ENCODE measurements at places on chromosomes 1 and 21.

DNA sequence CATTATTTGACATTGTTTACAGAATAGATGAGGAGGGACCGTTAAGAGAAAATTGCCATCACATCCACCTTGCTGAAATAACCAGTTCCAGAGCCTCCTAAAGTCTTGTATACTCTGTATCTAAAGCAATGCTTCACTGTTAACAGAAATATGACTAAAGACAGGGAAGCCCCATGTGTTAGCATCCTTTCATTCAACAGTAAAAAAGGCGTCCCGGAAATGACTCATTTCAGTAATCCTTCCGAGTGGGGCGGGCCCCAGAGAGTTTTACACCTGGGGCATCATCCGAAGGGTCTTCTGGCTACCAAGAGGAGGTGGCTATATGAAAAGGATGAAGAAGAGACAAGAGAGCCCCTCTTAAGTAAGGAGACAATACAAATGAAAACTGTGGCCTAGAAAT is 227.2 kb downstream of the SLC45A1 start:
- DNase-seq: no peak

DNA sequence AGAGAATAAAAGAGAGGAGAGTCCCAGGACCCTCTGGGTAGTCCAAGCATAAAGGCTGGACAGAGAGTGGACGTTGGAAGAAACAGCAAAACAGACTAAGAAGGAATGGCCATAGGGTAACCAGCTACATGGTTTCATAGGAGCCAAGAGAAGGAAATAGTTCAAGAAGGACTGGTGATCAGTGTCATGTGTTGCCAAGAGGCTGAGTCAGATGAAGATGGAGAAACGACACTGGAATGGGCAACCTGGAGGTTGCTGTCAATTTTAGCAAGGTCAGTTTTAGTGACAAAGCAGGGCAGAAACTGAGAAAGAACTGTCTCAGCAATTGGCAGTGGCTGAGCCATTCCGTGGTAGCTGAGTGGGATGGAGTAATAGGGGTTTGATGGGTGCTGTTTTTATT is 41.4 kb downstream of the HMGB4 start:
- DNase-seq: no peak

DNA sequence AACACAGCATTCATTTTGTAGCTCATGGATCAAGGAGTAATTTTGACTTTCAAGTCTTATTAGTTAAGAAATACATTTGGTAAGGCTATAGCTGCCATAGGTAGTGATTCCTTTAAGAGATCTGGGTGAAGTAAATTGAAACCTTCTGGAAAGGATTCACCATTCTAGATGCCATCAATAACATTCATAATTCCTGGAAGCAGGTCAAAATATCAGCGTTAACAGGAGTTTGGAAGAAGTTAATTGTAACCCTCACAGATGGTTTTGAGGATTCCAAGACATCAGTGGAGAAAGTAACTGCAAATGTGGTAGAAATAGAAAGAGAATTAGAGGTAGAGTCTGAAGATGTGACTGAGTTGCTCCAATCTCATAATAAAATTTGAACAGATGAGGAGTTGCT is 216.6 kb downstream of the GREM2 start:
- no peak for DNase-seq

- no peak for DNase-seq
Measured at GRCh38 chr21:46145159-46145839, 10.1 kb downstream of the FTCD start.

DNA sequence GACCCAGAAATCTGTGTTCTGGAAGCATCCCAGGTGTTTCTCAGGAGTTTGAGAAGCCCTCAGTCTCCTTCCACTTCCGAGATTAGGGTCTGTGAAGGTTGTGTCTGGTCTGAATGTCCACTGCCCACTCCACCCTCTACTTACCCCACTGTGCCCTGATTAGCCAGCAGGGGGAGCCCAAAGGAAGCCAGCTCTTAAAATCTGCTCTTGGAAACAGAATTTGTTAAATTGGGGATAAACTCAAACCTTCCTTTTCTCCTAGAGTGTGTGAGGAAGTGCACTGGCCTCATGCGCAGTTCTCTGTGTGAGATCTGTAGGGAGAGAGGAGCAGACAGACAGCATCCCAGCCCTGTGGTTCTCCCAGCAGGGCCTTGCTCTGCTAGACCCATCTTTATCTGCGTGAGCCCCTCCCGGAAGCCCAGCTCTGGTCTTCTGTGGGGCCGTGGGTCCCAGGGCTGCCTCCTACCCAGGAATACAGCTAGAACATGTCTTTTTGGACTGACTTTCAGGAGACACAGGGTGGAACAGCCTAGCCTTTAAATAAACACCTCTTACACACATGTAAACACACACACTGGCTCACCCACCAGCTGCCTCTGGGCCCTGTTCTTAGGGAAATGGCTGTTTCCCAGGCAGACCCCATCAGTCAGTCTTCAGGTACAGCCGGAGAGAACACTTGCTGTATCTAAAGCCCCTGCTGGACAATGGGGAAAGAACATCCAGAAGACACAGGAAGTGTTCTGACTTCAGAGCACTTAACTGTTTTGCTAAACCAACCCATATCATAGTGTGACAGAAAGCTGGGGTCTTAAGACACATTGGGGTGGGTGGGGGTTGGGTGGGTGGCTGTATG is 52.2 kb downstream of the SMYD2 start:
- DNase-seq: peak; percentile 40

GRCh38 chr1:225446981-225447615 is 19.3 kb upstream of the LBR start:
- DNase-seq: no peak

GRCh38 chr1:7234471-7234755 is 449.2 kb downstream of the CAMTA1 start:
- DNase-seq: no peak

GRCh38 chr21:30268608-30269197 is 14.0 kb downstream of the KRTAP24-1 start:
- DNase-seq: no peak

GRCh38 chr1:161190962-161191521 is 7.8 kb downstream of the ADAMTS4 start:
- no peak for DNase-seq

GRCh38 chr1:116572771-116573430 is 2.1 kb upstream of the CD58 start:
- DNase-seq: no peak

DNA sequence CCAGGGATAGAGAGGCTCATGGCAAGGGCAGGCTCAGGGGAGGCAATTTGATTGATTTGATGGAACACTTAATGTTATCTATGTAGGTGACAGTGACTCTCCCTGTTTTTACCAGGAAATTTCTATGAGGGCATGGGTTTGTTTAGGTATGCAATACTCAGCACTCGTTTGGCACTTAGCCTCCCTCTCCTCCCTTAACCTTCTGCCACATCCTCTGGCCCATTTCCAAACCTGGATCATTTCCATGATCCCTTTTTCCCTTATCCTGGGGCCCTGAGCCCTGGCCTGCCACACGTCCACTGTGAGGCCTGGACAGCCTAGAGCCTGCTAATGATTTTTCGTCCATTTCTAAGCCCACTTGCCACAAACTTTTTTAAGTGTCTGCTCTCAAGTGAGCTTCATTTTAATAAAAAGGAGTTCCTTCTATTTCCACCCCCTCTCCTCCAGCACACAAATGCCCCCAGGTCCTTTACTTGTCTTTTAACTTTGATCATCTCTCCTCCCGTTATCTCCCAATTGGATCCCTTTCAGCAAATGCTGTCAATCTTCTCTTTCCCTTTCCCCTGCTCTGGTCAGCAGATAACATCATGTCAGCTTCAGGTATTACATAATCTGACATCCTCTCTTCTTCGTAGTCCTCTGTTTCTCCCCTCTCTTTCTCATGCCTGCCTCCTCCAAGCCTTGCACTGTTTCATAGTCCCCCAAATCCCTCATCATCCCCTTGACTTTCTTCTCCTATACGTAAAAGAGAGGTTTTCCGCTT is 37.8 kb upstream of the GADD45A start:
- no peak for DNase-seq

DNA sequence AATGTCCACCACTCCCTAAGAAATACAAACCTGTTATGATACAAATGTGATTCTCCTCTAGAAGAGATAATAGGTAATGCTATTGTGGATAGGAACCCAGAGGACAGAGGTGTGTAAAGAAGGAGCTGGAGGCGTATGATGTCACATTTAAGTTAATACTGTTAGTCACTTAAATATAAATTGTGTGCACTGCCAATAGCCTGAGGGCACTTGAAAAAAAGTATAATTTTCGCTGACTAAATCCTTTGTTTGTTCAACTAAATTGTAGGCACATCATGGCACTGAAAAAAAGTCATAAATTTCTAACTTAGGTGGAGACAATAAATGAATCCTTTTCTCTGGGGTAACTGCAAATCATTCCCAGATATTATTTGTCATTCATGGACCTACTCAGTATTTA is 4.4 kb downstream of the RCSD1 start:
- DNase-seq: no peak

- DNase-seq: no peak
Measured at GRCh38 chr1:194929357-194929756, 1678.9 kb downstream of the KCNT2 start.

DNA sequence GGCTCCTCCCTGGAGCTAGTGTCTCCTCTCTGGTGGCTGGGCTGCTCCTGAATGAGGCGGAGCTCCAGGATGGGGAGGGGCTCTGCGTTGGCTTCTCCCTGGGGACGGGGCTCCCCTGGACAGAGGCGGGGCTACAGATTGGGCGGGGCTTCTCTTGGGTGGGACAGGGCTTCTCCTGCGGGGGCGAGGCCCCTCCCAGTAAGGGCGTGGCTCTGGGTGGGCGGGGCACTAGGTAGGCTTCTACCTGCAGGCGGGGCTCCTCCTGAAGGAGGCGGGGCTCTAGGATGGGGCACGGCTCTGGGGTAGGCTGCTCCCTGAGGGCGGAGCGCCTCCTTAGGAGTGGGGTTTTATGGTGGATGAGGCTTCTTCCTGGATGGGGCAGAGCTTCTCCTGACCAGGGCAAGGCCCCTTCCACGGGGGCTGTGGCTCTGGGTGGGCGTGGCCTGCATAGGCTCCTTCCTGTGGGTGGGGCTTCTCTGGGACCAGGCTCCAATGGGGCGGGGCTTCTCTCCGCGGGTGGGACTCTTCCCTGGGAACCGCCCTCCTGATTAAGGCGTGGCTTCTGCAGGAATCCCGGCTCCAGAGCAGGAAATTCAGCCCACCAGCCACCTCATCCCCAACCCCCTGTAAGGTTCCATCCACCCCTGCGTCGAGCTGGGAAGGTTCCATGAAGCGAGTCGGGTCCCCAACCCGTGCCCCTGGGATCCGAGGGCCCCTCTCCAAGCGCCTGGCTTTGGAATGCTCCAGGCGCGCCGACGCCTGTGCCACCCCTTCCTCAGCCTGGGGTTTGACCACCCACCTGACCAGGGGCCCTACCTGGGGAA is 22.7 kb upstream of the ARF1 start:
- DNase-seq: peak; percentile 66

DNA sequence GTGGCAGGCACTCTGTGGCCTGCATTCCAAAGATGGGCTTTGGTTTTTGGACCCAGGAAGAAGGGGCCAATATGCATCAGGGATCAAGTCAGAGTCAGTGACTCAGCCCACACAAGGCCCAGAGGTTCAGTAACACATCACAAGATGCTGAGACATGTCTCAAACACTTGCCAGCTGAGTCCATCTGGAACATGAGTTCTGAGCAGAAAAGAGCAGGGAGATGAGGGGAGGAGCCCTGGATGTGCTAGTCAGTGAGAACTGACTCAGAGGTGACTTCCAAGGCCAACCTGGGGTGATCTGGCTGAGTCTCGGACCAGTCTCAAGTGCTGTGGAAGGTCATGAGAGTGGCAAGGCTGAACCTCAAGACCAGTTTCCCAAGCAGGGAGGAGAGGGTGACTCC is 150.1 kb downstream of the CDC7 start:
- DNase-seq: no peak

DNA sequence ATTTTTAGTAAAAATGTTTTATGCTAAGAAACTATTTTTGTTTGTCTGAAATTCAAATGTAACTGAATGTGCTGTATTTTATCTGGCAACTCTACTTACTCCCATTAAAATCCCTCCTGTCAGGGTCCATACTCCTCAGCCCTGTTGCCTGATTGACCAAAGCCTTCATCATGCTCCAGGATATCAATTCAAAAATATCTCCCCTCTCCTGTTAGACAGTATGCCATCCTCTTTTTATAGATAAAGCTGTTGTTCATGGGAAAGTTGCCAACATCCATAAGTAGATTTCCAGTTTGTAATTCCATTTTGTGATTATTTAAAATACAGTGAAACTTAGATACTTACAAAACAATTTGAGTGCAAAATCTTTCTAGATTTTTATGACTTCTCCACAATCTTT is 65.7 kb downstream of the DTL start:
- DNase-seq: no peak

DNA sequence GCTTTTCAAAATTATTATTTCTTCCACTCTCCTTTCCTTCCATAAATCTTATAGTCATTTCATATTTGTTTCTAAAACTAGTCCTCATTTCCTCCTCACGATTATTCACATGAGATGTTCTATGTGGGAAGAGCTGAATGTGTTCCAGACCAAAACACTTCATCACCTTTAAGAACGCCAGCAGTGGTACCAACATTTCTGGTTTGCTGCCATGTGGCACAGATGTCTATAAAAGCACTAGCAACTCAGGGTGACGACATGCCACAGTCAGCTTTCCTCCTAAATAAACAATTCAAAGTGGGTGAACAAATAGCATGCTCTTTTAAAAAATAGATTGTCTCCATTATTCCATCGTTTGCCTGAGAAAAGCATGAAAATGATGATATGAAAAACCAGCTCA is 1217.8 kb upstream of the ADGRL2 start:
- DNase-seq: no peak

GRCh38 chr1:38381256-38381655 is 334.7 kb upstream of the POU3F1 start:
- no peak for DNase-seq

DNA sequence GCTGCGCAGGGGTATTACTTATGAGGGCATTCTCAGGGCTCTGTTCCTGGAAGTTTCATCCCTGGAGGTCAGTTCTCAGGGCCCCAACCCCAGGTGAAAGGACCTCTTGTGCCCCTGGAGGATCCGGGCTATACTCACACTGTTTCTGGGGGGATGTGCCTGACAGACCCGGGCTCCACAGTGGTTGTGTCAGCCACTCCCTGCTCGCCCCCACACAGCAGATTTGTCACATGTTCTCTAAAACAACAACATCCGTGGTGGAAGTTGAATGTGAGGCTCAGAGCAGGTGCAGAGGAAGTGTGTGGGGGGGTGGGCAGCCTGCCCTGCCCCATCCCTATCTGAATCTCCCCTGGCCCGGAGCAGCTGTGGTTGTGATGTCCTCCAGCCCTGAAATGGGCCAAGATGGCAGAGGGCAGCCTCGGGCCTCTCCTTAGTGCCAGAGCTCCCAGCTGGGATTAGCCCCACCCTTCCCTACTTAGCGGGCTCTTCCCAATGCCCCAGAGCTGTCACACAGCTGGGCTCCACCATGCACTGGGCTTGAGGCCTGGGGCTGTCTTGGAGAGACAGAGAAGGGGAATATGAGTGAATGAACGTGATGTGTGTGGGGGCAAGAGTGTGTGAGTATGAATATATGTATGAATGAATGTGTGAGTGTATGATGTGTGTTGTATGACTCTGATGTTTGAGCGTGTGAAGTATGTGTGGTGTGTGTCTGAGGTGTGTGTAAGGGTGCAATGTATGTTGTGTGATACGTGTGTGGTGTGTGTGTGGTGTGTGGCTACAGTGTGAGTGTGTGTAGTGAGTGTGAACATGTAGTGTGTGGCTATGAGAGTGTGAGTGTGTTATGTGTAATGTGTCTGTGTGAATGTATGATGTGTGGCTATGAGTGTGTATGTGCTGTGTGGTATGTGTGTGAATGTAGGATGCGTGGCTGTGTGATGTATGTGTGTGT is 1.5 kb upstream of the FCMR start:
- DNase-seq: peak; percentile 73
